ENCODE measurements at places on chromosomes 2 and 18.

DNA sequence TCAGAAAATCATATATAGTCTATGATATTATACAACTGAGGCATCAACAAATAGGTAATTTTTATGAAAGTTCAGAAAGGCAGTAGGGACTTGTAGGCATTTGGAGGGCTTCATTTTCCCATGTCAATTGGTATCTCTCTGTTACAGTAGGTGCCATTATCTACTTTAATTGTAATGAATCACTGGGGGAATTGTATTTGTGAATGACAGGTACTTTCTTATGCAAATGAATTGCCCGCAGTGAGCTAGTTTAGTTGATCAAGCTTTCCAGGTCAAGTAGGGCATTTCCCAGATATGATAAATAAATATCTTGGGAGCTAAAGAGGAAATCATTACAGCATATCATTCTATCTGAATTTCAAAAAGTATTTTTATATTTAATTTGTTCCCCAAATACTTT is 1116.3 kb downstream of the DPP10 start:
- no peak for DNase-seq

DNA sequence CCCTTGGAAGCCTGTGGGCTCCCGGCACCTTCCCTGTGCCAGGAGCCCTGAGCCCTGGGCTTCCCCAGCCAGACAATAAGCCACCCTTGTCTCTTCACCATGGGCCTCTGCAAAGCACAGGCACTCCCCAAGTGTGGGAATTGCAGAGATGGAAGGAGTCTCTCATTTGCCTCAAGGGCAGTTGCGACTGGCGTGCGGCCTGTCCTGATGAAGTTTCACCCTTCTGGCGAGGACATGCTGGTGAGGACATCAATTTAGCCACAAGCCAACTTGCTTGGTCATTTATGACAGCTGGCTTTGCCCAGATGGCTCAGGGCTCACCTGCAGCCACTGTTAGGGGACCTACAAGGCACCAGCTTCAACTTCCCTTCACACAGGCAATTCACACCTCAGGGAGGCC is 180.2 kb downstream of the ANAPC1 start:
- DNase-seq = no peak

GRCh38 chr2:100882645-100883613 is 63.0 kb downstream of the NPAS2 start:
- no peak for DNase-seq

DNA sequence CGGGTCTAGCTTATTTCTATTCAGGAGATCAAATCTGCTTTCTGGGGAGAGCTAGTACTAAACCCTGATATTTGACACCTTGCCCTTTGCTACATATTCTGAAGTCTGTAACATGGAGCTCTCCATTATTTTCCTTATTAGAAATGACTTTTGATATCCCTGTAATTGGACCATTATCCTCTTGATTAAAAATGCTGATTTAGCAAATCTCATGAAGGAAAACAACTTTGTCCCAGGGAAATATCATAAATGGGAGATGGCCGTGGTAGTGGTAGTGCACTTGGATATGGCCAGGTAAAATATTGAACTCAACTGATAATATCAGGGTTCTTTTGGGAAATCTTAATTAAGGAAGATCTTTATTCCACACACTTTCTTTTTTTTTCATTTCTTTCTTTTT is 326.5 kb downstream of the RPRM start:
- no peak for DNase-seq

DNA sequence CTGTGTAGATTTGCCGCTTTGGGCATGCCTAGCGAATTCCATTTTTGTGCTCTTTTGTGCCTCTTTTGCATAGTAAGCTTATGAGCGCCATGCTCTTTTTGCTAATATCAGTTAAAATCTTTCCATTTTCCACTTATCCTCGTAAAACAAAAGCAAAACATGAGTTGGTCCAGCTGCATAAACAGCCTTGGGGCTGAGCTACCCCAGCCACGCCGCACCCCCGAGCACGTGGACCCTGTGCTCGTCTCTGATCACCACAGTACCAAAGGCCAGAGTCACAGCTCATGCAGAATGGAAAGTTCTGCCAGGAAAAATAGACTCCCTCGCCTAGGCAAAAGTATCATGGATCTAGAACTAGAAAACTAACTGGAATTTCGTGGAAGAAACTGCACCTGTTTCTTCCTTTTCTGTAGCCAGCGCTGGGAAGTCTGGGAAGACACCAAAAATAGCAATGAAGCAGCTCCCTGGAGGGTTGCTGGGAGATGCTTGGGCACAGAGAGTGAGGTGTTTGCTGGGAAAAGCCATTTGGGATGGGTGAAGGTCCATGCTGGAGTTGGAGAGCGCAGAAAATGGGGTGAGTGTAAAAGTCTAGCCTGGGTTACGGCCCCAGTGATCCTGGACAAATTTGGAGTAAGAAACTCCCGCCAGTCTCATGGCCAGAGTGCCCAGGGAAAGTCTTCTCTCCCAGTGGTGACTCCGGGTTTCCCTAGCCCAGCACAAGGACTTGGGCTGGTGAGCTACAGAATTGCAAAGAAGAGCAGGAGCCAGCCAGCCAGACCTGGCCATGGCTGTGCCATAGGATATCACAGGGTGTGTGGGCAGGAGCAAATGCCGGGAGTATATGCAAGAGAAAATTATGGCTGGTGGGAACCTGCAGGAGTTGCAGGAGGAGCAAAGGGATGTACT is 218.4 kb downstream of the GBX2 start:
- DNase-seq = peak; percentile 45

DNA sequence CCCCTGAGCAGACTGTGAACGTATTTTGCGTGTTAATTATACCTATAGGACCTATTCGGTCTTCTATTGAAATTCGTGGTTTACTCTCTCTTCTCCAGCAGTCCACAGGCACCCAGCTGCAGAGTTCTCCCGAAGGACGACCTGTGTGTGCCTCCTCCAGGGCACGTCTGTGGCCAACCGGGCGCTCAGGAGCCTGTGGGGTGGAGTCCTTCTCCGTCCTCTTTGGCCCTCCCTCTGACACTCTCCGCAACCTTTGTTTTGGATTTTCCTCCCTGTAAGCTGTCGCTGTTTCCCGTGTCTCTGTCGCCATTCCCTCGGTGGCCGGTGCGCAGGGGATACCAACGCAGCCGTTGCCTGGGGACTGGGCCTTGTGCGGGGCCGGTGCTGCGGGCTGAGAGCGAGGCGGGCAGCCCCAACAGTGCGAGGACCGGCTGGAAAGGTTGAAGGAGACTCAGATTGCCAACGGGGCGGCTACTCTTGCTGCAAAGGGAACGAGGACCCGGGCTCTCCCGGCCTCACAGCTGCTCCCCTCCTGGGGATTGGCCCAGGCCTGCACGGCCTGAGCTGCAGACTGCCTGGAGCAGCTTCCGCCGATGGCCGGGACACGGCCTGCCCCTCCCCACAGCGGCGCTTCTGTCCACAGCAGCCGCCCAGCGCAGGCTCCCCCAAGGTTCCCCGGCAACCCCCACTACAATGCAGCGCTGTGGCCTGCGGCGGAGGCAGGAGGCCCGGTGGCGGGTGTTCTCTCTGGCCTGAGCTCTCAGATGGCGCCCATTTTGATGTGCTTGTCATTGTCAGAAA is 221.0 kb downstream of the MTX2 start:
- peak; percentile 70 for DNase-seq

Data from sigmoid colon (tissue), 7 donors.